Stimulated activated CD8-positive, alpha-beta memory T cell treated with anti-CD3 and anti-CD28 coated beads, Interleukin-7, amount 100 ng/mL, for 4 hours (primary cell): ENCODE measurements at places on chromosomes 3 and 15.
A peak's percentile ranks its signal among the peaks of the same experiment; 100 is the strongest.

DNA sequence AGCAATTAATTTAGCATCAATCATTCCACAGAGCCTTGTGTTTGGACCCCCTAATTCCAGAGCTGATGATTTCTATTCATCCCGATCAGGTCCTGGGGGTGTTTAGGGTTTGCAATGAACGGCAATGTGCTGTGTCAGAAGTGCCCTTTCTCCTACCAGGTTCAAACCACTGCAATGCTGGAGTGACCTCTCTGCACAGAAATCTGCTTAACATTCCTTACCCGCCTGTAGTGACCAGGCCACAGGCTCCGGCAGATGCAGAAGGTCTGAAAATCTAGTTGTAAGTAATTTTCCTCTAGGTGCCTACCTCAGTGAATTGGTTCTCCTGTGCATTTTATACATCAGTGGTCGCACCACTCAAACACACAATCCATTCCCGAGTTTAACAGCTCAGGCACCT lies 725.3 kb upstream of the CFAP20DC start:
- DNase-seq = no peak

- no peak for DNase-seq
Measured at GRCh38 chr3:187445356-187445755, 77.2 kb downstream of the RTP4 start.

DNA sequence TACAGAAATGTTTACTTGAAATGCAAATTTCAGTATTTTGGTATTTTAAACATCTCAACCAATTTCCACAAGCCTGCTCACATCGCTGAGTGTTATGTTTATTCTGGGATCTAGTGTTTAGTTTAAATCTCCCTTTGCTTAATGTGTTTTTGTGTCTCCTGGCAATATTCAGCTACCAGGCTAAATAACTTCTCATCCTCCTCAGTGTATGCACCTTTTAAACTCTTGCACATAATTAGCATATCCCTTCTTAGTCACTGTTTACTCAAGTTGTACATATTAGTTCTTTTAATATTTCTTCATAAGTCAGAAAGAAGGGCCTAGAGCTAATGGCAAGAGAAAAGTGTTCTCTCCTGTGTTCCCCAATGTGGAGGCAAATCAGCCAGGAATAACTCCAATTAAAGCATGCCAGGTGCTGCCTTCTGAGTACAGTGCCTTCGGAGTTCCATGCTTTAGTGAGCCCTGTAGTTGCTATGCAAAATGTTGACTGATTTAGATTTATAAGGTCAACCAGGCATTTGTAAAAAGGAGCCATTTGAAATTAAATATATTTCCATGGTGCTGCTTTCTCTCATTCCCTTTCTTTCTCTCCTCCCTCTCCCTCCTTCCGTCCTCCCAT lies 234.3 kb downstream of the GAP43 start:
- DNase-seq = no peak

DNA sequence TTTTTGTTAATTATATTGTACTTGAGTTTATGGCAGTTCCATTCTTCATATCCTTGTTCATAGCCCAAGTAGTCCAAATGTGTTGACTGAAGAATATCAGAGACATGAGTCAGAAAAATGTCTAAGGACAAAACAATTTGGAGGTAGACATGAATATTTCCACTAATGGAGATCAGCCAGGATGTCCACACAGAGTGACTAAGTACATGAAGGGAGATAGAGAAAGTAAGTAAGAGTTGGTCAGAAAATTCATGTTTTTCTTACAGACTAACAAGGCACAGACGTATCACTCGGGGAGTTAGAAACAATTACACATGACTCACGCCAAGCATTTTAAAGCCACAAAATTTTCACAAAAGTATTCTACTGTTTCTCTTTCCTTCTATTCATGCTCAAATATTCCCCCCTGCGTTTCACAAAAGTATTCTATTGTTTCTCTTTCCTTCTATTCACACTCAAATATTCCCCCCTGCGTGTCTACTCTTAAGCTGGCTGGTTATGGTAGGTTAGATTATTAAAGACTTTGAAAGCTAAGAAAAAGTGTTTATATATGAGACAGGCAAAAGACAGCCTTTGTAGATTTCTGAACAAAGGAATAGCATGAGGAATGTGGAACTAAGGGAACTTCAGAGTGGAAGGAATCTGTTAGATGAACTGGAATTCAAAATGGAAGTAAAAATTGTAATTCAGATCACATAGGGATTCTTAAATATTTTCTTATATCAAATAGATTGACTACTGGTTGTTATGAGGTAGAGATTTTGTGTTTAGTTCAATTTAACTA lies 648.7 kb upstream of the CCDC54 start:
- DNase-seq = no peak

DNA sequence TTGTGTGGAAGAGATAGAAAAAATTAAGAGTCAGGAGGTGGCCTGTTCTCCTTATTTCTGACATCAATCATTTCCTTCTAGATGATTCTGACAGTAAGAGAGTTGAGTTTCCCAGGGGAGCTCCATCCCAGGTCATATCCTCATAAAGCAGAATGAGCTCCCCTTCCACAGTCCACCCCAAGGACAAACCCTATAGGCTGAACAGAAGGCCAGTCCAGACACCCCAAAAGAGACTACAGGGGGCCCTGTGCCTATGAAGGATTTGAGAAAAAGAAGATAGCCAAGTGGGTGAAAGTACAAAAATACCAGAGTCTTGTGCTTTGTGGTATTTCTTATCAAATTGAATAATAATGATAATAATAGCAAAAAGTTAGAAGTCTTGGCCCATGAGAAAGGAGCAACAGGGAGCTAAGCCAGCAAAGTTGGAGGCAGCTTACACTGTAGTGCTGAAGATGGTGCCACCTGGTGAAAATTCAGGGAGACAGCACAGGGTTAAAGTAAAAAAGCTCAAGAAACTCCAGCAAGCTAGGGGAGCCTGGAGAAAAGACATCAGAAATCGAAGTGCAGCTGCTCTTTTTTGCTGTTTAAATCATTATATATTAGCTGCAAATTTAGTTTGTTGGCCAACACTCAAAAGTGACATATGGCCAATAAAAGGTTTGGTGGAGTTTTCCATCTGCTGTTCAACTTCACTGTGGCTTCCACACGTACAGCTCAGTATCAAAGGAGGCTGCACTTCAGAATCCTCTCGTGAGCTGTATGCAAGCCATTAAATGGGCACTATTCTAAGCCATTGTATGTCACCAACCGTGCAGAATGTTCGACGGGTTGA lies 35.8 kb upstream of the SLC24A5 start:
- no peak for DNase-seq

DNA sequence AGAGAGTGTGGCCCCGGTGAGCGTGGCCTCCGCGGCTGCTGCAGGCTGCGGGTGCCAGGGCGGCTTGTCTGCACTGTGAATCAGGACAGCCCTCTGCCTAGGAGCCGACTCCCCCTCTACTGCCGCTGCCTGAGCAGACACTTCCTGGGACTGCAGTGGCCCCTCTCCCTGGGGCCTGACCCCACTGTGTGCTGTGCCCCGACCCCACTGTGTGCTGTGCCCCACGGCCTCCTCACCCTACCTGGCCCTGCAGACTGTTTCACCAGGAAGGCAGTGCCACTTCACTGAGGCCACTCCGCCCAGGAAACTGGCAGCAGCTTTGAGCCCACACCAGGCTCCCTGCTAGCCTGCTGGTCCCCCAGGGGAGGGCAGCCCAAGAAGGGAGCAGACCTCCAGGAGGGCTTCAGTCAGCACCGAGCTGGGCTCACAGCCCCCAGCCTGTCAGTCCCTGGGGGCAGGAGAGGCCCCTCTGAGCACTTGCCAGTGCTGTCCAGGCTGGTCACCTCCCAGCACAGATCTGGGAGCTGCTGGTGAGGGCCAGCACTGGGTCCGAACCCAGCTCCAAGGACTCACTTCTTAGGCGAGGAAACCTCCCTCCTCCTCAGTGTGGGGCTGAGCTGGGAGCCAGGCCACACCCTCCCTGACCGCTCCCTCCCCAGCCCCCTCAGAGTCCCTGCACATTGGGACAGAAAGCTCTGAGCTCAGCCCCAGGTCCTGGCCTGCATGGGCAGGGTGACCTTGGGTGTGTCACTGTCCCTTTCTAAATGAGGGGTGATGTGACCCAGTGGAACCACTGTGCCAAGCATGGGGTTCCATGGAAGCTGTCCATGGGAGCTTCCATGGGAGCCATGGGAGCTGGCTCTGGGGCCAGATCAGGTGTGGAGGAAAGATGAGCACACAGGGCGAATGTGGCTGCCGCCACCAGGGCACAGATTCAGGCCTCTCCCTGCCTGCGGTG lies 56.8 kb downstream of the DNAJB8 start:
- no peak for DNase-seq

- no peak for DNase-seq
Measured at GRCh38 chr3:173396191-173397041, 1.1 kb upstream of the NLGN1 start.

DNA sequence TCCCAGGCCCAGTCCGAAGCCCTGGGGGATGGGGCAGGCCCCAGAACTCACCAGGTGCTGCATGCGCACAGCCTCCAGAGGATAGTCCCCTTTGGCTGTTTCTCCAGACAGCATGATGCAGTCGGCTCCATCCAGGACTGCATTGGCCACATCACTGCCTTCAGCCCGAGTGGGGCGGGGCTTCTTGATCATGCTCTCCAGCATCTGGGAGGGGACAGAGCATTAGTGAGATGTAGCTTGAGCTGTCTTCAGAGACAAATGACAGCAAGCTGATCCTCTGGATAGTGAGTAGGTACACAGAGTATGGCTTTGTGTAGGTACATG lies 9.1 kb upstream of the GRAMD2A start:
- no peak for DNase-seq

DNA sequence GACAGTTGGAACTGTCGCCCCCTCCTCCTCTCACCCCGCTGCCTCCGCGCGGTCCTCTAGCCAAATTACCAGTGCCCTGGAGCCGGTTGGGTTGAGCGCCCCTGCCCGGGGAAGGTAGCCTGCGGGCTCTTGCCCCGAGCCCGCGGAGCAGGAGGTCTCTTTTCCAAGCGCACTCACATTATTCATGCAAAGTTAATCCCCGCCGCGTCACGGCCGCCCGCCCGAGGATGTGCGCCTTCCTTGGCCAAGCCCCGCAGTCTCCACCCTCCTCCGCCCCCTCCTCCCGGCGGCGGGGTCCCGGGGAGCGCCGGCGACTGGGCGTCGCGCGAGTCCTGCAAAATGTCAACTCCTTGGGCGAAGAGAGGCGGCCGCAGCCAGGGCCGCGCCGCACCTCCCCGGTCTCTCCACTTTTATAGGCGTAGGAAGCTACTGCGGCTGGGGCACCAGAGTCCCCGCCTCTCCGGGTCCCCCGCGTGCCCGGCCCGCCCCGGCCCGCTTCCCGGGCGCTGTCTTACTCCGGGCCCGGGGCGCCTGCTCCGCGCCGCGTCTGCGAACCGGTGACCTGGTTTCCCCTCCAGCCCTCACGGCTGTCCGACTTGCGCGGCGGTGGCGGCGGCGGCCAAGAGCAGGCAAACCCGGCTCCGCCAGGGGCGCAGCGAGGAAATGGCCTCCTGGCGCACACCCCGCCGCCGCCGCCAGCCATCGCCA lies at the start of gene THRB:
THRB (minus strand) TSS at position 233 of the 708 bp plus-strand sequence.
- no peak for DNase-seq

DNA sequence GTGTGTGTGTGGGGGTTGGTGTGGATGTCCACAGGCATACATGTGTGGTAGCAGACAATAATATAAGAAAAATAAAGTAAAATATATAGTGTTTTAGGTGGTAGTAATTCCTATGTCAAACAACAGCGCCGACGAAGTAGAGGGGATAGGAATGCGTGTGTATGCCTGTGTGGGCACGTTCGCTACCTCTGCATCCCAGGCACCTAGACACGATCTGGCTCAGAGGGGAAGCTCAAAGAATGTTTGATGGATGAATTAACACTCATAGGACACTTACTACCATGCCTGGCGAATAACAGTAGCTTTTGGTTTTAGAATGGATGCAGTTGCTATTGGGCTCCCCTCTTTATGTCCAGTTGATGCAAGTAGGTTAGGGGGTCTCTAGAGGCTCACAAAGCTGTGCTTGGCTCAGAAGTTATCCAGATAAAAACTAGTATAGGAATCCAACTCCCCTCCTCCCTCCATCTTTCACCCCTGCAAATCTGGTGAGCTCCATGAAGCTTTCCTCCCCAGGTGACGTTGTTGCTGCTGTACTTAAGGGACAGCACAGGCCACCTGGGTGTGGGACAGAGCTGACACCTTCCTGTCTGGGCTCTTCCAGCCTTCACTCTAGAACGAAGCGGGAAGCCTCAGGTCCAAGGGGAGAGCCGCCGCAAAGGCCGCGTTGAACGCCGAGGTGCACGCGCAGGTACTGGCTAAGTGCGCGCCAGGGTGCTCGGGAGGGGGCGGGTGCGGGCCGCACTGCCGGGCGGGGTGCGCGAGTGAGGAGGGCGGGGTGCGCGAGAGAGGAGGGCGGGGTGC lies 192.6 kb upstream of the LYSMD4 start:
- peak; percentile 76 for DNase-seq

GRCh38 chr15:59295261-59296001 lies 77.2 kb downstream of the MYO1E start:
- no peak for DNase-seq

- DNase-seq = no peak
Measured at GRCh38 chr3:126582311-126582710, 23.6 kb upstream of the C3orf22 start.

GRCh38 chr15:38547255-38547997 lies 17.2 kb downstream of the RASGRP1 start:
- DNase-seq = no peak

GRCh38 chr3:160257606-160258005 lies 32.4 kb downstream of the C3orf80 start:
- DNase-seq = no peak

DNA sequence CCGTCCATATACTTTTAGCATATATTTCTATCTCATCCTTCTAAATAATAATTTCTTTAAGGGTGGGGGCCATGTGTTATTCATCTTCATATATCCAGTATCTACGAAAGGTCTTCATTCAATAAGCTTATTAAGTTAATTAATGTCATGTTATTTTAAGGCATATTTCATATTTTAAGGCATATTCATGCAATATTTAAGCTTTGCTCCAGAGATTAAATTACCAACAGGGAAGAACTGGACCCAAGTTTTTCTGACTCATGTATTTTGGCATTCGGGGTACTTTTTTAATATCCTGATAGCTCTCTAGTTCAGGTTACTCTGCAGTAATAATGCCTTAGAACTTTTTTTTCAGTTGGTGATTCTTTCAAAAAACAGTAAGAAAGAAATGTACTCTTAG lies 27.4 kb downstream of the PHC3 start:
- DNase-seq = no peak

- no peak for DNase-seq
Measured at GRCh38 chr3:171883893-171884279, 40.7 kb downstream of the TMEM212 start.

DNA sequence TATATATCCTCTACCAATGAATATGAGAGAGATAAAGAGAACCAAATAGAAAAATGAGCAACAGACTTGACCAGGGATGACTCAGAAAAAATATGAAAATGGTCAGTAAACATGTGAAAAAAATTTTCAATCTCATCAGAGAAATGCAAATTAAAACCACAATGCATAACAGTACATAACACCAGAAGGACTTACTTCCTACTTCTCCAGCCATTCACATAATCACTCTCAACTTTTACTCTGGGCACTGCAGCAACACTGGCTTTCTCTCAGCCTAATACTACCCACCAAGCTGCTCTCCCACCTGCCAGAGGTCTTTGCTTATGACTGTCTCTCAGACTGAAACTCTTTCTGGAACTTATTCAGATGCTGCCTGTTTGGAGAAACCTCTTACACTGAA lies 49.4 kb downstream of the DPH6 start:
- no peak for DNase-seq

GRCh38 chr3:42800251-42800650 lies 4.0 kb downstream of the HIGD1A start:
- no peak for DNase-seq

- DNase-seq = no peak
Measured at GRCh38 chr3:87696124-87697013, 362.4 kb downstream of the CGGBP1 start.
